Omental fat pad (tissue), 4 donors: ENCODE measurements at places on chromosomes 4 and X. TPM values are rescaled to one million over a fixed set of nuclear protein-coding genes. Genes with fewer than 3 reads are reported as not detected.

The ADGRG2 gene
- total RNA-seq: 13.1 TPM

DNA sequence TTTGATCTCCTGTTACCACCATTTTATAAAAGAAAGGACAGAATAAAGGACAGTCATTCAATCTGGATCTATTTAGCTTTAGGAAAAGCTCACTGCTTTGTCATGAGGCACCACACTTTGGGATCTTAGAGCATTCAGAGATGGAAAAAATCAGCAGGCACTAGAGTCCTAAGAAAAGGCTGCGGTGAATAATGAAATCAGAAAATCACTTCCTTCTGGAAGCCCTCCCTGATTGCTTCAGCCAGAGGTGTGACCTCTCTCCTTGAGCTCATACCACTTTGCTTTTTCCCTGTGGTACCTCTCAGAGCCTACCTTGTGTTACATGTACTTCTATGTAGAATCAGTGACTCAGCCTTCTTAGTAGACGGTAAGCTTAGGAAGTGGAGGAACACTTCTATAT lies 8.7 kb upstream of the TRPC5OS start:
- DNase-seq: no peak

The USP11 gene
- total RNA-seq: 34.1 TPM

DNA sequence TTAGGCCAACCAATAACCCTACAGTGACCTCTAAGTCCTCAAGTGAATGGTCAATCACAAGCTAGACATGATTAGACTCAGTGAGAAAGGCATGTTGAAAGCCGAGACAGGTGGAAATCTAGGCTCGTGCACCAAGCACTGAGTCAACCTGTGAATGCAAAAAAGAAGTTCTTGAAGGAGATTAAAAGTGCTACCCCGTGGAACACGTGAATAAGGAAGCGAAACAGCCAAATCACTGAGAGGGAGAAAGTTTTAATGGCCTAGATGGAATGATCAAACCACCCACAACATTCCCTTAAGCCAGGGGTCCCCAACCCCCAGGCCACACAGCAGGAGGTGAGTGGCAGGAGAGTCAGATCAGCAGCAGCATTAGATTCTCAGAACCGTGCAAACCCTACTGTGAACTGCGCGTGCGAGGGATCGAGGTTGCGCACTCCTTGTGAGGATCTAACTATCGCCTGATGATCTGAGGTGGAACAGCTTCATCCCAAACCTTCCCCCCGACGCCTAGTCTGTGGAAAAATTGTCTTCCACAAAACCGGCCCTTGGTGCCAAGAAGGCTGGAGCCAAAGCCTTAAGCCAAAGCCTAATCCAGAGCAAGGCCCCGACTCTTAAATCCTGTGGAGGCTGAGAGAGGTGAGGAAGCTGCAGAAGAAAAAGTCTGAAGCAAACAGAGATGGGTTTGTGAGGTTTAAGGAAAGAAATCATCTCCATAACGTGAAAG lies 19.5 kb upstream of the PDE6B start:
- DNase-seq: no peak

The TRPC5OS gene
- not detected for total RNA-seq
